Gastrocnemius medialis (tissue), 4 donors: ENCODE measurements at places on chromosomes 2 and 18. TPM values are rescaled to one million over a fixed set of nuclear protein-coding genes. Genes with fewer than 3 reads are reported as not detected.

GRCh38 chr2:2806711-2807110, 475.6 kb upstream of the MYT1L start:
- no peak for DNase-seq

- no peak for DNase-seq
These were observed 275.3 kb downstream of the CMPK2 start for GRCh38 chr2:6590442-6590841.

GRCh38 chr2:11573418-11574175, 39.8 kb downstream of the GREB1 start:
- no peak for DNase-seq

DNA sequence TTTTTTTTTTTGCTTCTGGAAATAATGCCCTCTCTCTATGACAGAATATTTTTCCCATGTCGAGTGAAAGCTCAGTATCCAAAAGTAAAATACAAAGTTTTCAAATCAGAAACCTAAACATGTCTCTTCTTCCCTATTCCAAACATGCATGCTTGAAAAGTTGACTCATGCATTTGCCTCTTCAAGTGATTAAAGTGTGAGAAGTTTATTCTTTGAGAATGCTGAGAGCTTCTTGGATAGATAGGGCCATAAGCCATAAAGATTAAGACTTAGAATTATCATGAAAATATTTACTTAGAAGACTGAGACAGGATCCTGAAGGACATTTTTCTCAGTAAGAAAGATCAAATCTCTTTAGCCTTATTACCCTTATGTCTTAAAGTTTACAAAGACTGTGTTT, 98.6 kb upstream of the EPB41L5 start:
- DNase-seq = no peak

DNA sequence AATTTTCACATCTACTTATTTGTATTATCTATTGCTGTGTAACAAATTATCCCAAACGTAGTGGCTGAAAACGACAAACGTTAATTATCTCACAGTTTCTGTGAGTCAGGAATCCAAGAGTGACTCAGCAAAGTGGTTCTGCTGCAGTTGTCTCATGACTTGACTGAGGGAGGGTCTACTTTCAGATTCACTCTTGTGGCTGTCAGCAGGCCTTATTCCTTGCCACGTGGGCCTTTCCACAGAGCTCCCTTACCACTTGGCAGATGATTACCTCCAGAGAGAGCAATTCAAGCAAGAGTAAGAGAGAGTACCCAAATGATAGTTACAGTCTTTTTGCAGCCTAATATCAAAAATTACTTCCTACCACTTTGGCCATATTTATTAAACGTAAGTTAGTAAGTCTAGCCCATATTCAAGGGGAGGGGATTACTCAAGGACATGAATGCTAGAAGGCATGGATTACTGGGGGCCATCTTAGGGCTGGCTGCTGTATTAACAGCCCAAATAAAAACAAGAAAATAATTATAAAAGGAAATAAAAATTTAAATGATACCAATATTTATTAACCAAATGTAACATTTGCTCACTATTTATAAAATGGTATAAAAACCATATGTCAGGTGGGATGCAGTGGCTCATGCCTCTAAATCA, 48.7 kb upstream of the NBEAL1 start:
- no peak for DNase-seq

DNA sequence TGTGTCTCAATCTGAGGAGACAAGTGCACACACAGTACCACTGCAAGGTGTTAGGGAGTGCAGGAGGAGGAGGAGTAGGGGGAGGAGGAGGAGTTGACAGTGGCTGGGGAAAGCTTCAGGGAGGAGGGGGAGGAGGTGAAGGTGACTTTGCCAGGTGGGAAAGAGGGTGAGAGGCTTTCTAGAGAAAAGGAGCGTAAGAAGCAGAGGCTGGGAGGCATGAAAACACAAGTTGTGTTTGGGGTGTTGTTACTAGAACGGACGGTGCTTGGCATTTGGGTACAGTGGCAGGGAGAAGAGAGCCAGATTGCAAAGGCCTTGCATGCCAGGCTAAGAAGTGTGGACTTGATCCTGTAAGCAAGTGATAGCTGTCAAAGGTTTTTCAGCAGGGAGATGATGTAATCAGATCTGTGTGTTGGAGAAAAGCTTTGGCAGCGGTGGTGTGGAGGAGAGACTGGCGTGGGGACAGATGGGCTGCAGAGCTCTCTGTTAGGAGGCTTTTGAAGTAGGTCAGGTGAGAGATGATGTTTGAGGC, 16.2 kb downstream of the TANC1 start:
- no peak for DNase-seq

- no peak for DNase-seq
These were observed 150.8 kb downstream of the INHBB start for GRCh38 chr2:120496759-120497158.

- DNase-seq = no peak
These were observed 118.3 kb downstream of the FMNL2 start for GRCh38 chr2:152453129-152453911.

DNA sequence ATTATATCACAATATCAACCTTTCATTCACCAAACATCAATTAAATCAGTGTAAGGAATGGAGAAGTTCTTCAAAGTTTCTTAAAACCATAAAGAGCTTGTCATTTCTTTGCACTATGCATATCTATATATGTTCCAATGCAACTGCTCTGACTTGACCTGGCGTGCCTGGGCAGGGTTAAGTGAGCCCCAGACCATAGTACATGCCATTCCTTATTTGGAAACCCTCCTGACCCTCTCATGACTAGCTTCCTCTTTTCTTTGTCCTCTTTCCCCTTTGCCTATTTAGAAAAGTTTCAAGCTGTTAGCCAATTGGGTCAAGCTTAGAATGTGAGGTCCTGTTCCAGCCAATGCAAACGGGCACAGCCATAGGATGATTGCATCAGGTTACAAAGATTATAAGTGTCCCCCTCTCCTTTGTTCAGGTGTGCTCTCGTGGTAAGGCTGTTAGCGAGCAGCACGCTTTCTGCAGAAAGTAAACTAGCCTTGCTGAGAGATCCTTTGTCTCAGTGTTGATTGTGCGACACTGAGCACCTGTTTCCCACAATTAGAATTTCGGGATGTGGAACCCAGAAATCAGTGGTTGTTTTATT, 78.2 kb upstream of the UXS1 start:
- no peak for DNase-seq

- DNase-seq = peak; percentile 86
These were observed 54.0 kb downstream of the IL1RL2 start for GRCh38 chr2:102240640-102241370.

- DNase-seq = peak; percentile 59
These were observed 5.3 kb downstream of the MAP4K3 start for GRCh38 chr2:39431592-39432316.

DNA sequence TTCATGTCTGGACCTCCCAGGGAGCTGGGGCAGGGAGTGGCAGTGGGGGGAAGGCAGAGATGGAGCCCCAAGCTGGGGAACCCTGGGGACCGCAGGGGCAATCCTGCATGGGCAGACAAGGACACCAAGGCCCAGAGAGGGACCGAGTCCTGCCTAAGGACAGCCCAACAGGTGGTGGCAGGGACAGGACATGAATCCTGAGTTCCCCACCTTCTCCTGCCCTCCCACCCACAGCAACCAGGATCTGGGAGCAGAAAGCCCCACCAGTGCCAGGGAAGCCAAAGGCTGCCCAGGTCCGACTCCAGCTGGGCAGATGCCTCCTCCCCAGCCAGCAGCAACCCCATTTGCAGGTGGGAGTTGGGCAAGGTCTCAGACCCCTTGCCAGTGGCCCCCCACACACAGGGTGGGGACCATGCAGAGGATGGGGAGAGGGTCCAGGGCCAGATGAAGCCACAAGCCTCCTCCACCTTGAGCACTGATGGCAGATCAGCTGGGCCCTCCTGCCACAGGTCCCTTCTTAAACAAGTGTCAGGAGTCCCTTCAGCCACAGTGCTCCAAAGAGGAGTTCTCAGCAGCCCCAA, 6.3 kb downstream of the ADRA2B start:
- DNase-seq = no peak

- no peak for DNase-seq
These were observed 254.3 kb downstream of the RBM43 start for GRCh38 chr2:151007365-151007764.

- DNase-seq = no peak
These were observed 52.9 kb upstream of the APCDD1 start for GRCh38 chr18:10401521-10401920.

DNA sequence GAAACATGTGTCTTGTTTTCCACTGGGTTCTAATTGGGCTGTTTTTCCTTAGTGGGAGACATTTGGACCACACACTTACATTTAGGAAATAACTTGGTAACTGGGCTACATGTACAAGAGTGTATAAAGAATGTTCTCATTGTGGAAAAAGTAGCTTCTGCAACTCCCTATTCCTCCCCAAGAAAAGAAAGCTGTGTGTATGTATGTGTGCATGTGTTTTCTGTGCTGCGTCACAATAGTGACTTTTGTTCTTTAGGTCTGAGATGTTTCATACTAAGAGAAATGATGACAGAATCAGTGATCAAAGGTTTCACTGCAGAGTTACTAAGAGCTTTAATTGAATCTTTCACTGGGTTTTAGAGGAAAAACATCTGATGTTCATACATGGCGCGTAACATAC, 82.7 kb downstream of the TANC1 start:
- DNase-seq = no peak

GRCh38 chr2:159064446-159065301, 96.2 kb downstream of the TANC1 start:
- no peak for DNase-seq

- DNase-seq = no peak
These were observed 80.5 kb downstream of the NRXN1 start for GRCh38 chr2:50951437-50951836.

- DNase-seq = no peak
These were observed 159.2 kb upstream of the RAB12 start for GRCh38 chr18:8450013-8450412.

DNA sequence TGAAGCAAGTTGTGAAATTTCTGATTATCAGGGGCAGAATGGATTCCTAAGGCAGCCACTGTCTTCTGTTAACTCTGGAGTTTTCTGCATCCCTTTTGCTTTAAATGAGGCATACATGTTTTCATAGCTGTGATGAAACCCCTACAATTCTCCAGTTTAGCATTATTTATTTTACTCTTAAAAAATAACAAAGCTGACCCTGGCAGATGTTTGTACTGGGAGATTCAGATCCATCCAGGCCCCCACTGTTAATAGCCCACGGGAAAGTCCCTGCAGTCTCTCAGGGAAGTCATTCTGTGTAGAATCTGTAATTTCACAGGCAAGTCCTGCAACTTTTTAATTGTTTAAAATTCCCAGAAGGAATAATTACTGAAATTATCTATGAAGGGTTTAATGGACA, 353 bp upstream of the SULT1C4 start:
- DNase-seq = no peak

- DNase-seq = peak; percentile 21
These were observed 85.6 kb upstream of the PPM1B start for GRCh38 chr2:44083054-44083453.

DNA sequence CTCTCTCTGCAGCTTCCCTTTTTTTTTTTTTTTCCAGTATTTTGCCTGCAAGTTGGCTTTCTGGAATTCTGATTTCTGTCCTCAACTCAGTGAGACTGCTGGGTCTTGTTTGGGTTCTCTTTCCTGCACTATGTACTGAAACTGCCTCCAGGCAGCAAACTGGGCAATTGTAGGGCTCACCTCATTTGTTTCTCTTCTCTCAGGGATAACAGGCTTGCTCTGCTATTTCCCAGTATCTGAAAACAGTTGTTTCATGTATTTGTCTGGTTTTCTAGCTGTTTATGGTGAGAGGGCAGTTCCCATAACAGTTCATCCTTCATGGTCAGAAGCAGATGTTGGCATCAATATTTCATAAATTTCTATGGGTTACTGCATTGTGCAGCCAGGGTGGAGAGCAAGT, 206.0 kb downstream of the CYRIA start:
- DNase-seq = no peak

DNA sequence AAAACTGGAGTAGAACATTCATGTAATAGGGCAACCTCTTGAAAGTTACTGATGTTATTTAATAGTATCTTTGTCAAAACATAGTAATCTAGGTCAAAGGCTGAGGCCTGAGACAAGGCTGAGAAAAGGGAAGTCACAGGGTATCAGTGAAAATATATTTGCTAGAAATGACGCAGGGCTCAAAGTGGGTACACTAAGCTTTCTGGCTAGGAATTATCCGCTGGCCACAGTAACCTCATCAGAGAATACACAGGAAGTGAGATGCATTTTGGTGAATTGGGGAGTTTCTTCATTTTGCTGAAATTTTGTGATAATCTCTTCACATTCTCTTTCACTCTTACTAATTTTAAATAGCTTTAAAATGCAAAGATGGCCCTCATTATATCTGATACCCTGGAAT, 206.8 kb downstream of the OTX1 start:
- DNase-seq = no peak

DNA sequence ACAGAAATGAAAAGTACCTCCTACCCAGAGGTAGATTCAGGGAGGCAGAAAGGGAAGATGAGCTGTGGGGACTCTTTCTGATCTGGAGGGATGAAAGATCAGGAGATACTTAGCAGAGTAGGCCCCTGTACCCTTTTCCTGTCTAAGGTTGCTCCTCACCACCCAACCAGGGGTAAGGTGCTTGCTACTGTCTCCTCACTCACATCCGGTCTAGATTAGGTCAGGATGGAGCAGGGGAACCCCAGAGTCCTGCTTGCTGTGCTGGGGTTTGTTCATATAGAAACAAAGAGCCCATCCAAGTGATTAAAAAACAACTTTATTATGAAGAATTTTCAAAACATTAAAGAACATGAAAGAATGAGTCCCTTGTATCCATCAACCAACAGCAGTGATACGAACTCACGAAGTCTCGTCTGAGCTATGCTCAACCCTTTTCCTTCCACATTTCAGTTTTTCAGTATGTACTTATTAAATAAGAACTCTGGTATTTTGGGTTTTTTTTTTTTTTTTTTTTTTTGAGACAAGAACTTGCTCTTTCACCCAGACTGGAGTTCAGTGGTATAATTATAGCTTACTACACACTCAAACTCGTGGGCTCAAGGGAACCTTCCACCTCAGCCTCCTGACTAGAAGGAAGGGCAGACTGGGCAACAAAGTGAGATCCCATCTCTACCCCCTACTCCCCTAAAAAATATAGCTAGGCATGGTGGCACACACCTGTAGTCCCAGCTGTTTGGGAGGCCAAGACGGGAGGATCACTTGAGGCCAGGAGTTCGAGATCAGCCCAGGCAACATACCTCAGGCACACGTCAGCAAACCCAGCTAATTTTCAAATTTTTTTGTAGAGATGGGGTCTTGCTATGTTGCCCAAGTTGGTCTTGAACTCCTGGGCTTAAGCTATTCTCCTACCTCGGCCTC, 28.5 kb upstream of the MCFD2 start:
- no peak for DNase-seq

- DNase-seq = no peak
These were observed at the start of gene DCTN1 for GRCh38 chr2:74379851-74380789. TSS of gene DCTN1 (minus strand) at chr2:74380311. CDS start at chr2:74380037, 274 bp downstream.

The CCDC68 gene
- total RNA-seq = 5.8 TPM

The LRRTM1 gene
- not detected for total RNA-seq

The COL4A4 gene
- 5.8 TPM for total RNA-seq

The DCC gene
- not detected for total RNA-seq

The SLC14A1 gene
- 8.2 TPM for total RNA-seq

The AAK1 gene
- total RNA-seq = 30.0 TPM

The SULT1C4 gene
- total RNA-seq = 3.3 TPM

The CCDC102B gene
- total RNA-seq = 3.3 TPM

The FZD7 gene
- 9.4 TPM for total RNA-seq
